Upper lobe of left lung (tissue), 6 donors: ENCODE measurements at places on chromosomes 4 and X.

DNA sequence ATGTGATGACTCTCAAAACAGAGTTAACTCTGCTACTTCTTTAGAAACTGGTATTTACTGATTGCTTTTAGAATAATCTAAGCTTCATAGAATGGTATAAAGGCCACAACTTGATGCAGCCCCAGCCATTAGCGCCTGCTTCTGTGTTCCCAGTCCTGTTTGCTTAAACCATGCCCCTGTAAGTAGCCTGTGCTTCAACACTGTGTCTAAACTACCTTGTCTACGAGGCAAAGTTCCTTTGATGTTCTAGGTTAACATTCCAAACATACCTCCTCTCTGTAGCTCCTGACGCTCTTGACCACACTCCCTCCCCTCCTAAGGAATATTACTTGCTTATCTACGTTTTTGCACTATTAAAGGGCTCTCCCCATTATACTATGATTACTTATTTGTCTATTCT, 352.5 kb upstream of the ADGRL3 start:
- no peak for DNase-seq

DNA sequence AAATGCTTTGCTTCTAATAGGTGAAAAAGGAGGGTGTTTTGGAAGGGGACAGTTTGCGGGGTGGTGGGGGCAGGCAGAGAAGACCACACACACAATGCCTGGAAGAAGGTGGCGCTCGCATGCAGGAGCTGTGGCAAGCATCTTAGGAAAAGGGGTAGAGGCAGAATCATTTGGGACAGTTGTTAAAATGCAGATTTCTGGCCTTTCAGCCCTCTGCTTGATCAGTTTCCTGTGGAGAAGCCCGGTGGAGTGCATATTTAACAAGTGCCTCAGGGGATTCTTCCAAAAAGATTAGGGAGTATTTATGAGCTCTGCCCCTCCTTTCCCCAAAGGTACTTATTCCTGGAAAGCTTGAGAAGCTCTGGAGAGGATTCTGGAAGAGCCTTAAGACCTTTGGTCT, 4.8 kb downstream of the NOCT start:
- DNase-seq: no peak

DNA sequence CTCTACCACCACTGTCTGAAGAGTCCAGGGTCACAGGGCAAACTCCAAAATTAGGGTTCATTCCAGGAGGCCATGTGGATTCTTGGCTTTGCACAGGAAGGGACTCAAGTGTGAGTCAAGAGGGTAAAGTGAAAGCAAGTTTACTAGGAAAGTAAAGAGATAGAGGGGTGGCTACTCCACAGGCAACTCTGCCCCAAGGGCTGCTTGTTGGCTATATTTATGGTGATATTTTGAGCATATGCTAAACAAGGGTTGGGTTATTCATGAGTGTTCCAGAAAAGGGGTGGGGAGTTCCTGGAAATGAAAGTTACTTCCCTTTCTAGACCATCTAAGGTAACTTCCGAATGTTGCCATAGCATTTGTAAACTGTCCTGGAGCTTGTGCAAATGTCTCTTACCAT, 1222.0 kb upstream of the TENM3 start:
- no peak for DNase-seq

DNA sequence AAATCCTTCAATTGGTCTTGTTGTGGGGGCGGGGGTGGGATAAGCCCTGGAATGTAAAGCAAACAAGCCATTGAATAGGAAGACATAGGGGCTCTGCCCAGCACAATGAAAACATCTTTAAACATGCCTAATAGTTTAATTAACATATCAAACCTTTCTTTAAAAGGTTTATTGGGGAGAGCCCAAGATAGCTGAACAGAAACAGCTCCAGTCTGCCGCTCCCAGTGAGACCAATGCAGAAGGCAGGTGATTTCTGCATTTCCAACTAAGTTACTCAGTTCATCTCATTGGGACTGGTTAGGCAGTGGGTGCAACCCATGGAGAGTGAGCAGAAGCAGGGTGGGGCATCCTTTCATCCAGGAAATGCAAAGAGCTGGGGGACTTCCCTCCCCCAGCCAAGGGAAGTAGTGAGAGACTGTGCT, 327.2 kb upstream of the CNKSR2 start:
- no peak for DNase-seq

DNA sequence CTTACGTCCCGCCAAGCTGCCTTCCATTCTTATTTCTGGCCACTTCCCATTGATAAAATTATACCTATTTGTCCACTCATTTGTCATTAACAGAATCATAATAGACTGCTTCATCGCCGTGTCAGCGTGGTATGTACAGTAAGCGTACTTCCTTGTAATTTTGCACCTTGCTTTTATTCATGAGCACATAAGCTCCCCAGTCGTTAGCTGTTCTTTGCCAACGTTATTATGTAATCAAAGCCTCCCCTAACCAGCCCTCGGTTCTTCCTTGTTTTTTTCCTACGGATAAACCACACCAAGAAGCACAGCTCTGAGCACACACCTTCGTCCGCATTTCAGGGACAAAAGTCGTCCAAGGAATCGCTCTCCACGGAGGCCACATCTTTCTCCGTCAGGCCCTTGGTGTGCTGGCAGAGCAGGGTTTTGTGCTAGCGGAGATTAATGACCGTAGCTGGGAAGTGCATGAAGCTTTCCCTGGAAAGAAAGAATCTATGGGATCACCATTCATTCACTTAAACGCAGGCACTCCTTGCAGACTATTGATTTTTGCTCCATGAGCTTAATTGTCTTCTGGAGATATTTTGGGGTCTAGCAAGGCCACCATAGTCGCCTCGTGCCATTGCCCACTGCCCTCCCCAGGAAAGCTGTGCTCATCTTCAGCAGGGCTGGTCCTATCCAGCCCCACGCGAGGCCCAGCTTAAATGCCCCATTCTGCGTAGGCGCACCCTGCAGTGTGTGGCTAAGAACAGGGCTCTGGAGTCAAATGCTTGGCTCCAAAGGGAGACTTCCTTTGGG, 200.9 kb upstream of the PSAPL1 start:
- no peak for DNase-seq

GRCh38 chr4:89337681-89338080, 30.1 kb upstream of the GPRIN3 start:
- no peak for DNase-seq

GRCh38 chr4:78168029-78168428, 110.9 kb downstream of the FRAS1 start:
- DNase-seq: no peak

- DNase-seq: no peak
Measured at GRCh38 chr4:4853921-4854648, 5.4 kb upstream of the MSX1 start.

DNA sequence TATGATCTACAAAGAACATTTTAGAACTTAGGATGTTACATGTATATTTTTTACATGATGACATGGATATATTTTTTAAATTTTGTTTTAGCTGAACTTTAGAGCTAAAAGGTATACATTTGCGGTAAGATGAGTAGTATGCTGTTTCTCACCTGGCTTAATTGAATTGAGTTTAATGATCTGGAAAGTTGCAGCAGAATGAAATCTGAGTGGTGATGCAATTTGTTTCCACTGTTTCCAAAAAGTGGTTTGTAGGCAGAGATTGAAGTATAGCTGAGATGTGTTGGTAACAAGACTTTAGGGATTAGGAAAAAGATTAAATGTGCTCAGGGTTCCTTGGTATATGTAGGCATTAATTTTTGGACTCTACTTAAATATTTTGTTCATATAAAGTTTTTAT, 68.1 kb downstream of the HPF1 start:
- DNase-seq: no peak

- no peak for DNase-seq
Measured at GRCh38 chr4:81164623-81165416, 50.2 kb downstream of the PRKG2 start.

- DNase-seq: no peak
Measured at GRCh38 chr4:38949411-38950051, 81.9 kb downstream of the FAM114A1 start.

GRCh38 chrX:13574600-13574999, 5.2 kb downstream of the EGFL6 start:
- no peak for DNase-seq

- DNase-seq: no peak
Measured at GRCh38 chr4:7815562-7815961, 124.1 kb downstream of the AFAP1 start.

GRCh38 chr4:142126890-142127497, 490.6 kb downstream of the IL15 start:
- no peak for DNase-seq

GRCh38 chrX:42948723-42949657, 171.0 kb upstream of the PPP1R2C start:
- no peak for DNase-seq

- DNase-seq: no peak
Measured at GRCh38 chrX:31423609-31424189, 351.9 kb upstream of the FTHL17 start.

GRCh38 chr4:1078490-1078889, 34.9 kb downstream of the RNF212 start:
- DNase-seq: no peak

- DNase-seq: no peak
Measured at GRCh38 chrX:124931241-124931640, 388.4 kb upstream of the TEX13C start.

GRCh38 chr4:109005523-109005922, 242.7 kb upstream of the ETNPPL start:
- no peak for DNase-seq

- DNase-seq: no peak
Measured at GRCh38 chr4:8735236-8736089, 136.2 kb downstream of the HMX1 start.

- DNase-seq: no peak
Measured at GRCh38 chrX:16487620-16488385, 162.2 kb upstream of the S100G start.

GRCh38 chr4:8038083-8038482, 98.4 kb upstream of the AFAP1 start:
- no peak for DNase-seq

DNA sequence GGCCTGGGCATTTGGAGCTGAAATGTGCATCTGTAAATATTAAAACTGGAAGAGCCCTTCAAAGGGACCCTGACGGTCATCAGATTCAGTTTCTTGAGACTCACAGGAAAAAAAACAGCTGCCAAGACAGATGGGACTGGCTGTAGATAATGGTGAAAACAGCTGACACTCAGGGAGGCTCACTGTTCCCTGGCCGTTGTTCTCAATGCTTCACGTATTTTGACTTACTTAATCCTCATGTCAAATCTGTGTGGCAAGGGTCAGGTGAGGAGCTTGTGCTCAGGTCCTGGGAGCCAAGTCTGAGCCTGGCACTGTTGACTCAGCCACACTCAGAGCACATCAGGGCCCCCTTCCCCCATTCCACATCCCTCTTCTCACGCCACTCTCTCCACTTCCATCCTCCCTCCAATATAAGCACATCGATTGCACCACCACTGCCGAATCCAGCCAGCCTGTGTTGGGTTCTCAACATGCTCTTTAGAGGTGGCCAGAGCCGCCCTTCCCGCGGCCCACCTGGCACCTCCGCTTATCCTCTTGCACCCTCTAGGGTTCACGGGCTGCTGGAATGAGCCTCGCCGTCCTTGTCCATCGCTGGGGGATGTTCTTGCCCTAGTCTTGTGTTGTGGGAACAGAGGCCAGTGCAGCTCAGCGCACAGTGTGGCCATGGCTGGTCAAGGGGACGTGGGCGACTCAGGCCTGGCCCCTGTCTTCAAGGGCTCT, 40.1 kb downstream of the EVC start:
- no peak for DNase-seq

GRCh38 chrX:134642386-134642785, 15.9 kb downstream of the PLAC1 start:
- no peak for DNase-seq

DNA sequence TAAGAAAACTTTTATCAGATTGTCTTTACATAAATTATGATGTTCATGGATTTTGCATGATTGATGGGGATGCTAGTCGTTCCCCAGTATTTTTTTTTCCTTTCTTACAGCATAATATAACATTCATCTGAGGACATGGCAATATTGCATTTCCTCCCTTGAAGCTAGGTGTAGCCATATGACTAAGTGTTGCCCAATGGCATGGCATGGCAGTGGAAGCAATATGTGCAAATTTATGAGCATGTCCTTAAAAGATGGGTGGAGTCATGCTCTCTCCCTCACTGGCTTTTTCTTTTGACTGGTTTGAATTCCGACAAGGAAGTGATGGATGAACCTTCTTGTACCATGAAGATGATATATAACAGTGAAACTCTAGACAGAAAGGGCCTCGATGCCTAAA, 96.3 kb downstream of the BANK1 start:
- DNase-seq: no peak
